ENCODE measurements at places on chromosomes 7 and 10.

DNA sequence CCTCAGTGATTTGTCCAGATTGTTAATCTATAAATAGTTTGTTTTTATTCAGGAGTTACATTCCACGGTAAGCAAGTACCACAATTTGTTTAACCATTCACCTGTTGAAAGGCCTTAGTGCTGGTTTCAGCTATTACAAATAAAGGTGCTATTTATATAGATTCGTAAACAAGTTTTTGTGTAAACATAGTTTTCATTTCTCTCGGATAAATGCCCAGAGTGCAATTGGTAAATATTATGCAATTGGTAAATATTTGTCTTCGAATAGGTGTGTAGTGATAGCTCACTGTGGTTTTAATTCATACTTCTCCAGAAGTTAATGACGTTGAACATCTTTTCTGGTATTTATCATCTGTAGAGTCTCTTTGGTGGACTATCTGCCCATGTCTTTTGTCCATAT lies 76.4 kb upstream of the RSU1 start:
- no peak for DNase-seq

GRCh38 chr7:27148031-27148755 lies 619 bp upstream of the HOXA6 start:
- DNase-seq, result no peak

- no peak for DNase-seq
Observed at GRCh38 chr10:93838278-93838677, 55.5 kb upstream of the SLC35G1 start.

GRCh38 chr10:93261089-93261488 lies 187.4 kb downstream of the CYP26A1 start:
- DNase-seq, result no peak

- DNase-seq, result no peak
Observed at GRCh38 chr7:17822547-17823173, 117.6 kb downstream of the SNX13 start.

DNA sequence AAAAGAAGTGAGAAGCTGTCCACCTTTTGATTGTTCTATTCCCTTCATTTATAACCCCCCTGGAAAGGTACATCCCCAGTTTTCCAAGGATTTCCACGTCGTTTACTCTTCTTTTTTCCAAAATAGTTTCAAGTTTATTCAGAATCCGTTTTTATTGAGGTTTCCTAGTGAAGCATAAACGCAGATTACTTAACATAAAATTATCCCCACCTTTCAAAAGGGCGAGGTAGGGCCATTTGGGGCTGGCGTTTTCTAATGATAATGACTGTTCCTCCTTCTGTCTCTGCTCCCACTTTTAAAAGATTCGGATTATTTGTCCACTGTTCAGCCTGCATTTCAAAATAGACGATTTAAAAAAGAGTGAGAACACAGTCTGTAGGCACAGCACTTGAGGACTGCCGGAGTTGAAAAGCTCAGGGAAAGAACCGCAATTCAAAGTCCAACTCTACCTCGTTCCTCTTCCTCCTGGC lies 165.2 kb upstream of the PPP1R3A start:
- DNase-seq, result peak; percentile 54

- DNase-seq, result no peak
Observed at GRCh38 chr10:84140036-84140379, 699 bp downstream of the GHITM start.

DNA sequence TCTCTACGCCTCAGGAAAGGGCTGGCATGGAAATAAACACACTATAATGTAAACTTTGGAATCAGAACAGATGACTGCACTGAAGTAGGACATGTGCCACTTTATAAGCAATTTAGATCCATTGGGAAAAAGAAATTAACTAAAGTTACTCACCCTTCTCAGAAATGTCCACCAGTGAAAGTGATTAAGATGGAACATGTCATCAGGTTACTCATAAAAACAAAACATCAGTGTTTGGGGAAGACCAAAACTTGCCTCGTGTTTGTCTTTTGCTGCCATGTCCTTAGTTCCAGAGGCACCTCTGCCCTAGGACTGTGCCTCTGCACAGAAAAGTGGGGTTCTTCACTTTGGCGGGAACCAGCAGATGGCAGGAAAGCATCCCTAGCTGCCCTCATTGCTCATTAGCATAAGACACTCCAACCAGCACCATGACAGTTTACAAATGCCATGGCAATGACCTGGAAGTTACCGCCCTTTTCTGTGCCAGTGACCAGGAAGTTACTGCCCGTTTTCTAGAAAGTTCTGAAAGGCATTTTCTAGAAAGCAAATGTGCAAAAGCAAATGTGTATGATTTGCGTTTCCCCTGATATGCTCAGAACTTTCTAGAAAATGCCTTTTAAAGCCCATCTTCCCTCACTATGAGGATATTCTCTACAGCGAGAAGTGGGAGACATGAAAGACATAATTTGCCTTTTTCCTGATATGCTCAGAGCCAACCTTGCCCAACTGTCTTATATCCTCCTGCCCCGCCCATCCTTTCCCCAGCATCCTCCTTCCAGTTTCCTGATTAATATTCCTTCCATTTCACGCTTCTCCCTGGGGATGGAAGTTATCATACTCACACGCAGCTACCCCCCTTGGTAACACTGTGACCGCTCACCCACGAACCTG lies 258.2 kb downstream of the USP6NL start:
- no peak for DNase-seq

- no peak for DNase-seq
Observed at GRCh38 chr10:132520177-132520811, 17.3 kb upstream of the INPP5A start.

- peak; percentile 37 for DNase-seq
Observed at GRCh38 chr7:130667593-130668257, 823 bp downstream of the COPG2 start.

DNA sequence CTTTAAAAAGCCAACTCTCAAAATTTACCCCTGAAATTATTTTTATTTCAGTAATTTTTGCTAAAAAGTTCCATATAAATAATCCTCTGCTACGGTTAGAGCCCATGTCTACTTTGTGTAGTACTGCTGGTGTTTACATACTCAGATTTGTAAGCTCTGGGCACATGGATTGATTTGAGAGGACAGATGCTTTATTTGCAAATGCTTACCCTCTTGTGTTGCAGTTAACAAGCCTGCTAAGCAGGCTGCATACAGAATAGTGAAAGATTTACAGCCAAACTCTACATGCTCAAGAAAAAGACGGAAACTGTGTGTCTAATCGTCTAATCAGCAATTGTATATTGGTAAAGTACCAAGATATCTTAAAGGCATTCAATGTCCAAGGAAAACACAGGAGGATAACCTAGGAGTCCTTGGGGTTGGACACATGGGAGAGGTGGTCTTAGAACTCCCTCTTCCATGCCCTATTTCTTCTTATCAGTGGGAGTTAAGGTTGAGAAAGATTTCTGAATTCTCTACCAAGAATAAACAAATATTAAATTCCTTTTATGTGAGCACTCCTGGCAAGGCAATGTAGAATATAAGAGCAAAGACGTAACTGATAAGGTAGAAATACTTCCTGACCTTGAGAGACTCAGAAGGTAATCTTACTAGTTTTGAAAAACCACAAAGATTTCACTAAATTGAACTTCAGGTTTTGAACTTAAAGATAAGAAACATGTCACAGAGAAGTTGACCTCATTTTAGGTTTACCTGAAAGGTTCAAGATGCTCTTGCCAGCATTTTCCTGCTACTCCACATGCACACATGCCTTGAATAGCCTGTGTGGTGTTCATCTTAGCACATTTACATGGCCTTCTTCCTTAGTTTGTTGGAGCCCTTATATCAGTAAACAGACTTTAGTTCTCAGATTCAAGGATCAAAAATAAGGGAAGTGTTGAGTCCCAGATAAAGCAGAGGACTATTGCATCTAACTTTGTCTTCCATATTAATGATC lies 1216.5 kb downstream of the SORCS3 start:
- DNase-seq, result no peak

- no peak for DNase-seq
Observed at GRCh38 chr7:5693529-5693928, 87.9 kb downstream of the RNF216 start.

DNA sequence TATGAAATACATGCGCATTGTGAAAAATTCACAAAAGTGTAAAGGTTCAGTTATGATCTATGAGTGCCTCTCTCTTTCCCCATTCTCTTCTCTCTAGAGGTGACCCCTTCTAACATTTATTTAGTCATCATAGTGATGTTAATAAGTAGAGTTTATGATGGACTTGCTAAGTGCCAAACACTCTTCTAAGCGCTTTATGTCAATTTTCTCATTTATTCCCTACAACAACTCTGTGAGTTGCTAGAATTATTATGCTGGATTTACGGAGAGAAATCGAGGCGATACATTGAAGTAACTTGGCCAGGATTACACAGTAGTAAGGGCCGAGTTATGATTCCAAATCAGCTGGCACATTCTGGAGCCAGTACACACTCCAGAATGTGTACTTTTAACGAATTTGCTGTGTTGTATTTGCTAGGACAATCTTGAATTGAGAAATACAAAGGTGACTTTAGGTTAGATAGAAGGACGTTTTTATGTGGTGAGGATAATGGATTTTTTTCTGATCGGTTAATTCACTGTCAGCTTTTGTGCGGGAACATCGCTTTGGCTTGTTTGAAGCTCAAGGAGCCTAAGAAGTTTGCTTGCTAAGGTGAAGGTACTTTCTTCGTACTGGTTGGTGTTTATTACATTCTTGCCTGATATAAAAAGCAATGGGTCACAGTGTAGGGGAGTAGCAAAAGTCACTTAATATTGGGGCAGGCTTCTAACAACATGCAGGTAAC lies 1.4 kb downstream of the ATRNL1 start:
- peak; percentile 10 for DNase-seq

DNA sequence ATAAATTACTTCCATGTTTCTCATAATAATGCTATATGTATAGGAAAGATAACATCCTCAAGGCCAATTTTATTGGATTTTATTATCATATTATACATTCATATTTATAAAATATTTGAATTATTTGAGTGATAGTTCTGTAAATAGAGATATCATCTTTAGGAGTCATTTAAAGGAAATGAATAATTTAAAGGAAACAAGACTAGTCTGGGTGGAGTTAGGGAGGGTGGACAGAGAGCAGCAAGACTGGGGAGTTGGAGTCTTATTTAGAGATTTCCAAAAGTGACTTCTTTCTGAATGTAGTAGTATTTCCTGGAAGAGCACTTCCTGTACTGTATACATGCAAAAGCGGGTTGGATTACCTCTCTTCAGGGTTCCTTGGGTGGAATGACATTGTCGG lies 342.3 kb downstream of the SUGCT start:
- no peak for DNase-seq

DNA sequence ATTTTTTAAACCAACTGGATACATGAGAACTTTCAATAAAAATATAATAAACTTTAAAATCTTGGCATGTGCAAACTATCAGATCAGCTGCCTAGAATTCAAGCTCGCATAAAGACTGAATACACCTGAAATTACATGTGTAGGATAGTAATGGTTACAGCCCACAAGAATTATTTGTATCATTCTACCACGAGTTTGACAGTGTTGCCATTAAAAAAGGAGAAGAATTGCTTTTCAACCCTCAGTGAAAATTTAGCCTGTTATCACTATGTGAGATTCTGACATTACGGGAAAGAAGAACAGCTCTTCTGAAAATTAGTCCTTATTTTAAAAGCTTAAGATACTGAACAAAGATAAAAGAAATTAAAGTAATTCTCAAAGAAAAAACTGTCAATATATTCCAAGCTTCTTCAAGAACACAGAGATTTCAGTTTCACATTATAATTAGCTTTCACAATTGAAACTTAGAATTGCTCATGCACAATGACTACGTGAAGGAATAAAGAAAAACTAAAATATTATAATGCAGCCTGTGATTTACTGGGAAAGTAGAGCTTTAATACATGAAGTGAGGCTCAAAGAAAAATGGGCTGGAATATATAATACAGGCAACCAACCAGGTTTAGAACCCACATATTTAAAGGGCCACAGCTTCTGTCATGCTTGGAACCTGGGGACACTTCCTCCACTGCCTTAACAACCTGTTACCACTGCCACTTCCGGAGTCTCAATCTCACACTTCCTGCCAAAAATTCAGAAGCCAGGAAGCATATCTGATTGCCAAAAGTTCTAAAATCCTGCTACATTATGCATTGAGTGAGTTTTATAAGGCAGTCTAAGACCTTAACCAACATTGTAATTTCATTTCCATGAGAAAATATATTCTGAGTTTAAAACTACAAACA lies 23.2 kb downstream of the TPK1 start:
- DNase-seq, result no peak

DNA sequence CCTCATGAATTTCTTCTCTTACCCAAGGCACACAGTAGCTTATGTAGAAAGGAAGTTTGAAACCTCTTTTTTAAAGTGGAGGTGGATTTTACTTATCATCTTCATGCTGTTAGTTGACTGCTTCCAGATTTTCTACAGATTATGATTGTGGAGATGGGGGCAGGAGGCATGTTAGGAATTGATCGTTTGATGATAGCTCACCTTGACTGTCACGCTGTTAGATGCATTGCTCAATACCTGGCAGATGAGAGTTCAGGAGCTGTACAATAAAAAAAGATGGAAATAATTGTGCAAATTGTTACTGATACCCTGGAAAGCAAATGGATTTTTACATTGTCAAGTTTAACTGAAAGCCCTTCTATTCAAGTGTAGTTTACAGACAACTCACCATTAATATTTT lies 340.3 kb downstream of the PLXDC2 start:
- no peak for DNase-seq

- no peak for DNase-seq
Observed at GRCh38 chr7:56157238-56157790, 41.1 kb upstream of the NUPR2 start.

GRCh38 chr10:104937567-104937966 lies 296.5 kb downstream of the SORCS3 start:
- DNase-seq, result no peak

GRCh38 chr10:34791947-34792346 lies 23.1 kb downstream of the PARD3 start:
- DNase-seq, result no peak

- no peak for DNase-seq
Observed at GRCh38 chr10:102906507-102906906, 11.6 kb upstream of the CNNM2 start.

DNA sequence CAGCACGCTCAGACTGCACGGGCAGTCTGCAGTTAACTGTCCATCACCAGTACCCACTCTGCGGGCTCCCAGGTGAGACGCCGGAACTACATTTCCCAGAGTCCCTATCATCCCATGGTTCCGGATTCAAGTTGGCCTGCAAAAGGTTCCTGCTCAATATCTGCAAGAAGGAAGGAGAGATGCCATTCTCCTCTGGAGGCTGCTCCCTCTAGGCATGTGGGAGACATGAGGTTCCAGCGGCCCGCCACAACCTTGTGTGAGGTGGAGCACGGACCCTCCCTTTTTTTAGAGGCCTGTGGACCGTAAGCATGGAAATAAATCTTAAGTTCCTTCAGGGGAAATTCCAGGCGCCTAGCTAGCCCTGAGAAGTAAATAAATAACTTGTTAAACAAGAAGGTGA lies 29.7 kb downstream of the NUP42 start:
- DNase-seq, result no peak

GRCh38 chr7:69598487-69599285 lies 411 bp downstream of the AUTS2 start:
- no peak for DNase-seq

- DNase-seq, result no peak
Observed at GRCh38 chr10:128144547-128144946, 18.3 kb upstream of the MKI67 start.
